T-cell (primary cell): ENCODE measurements at places on chromosomes 11 and 22.

GRCh38 chr11:8720868-8721608 lies 38.4 kb downstream of the RPL27A start:
- H3K4me1 ChIP-seq, result no peaks in the 10 kb centered on the region
- H3K36me3 ChIP-seq, result no peaks in the 10 kb centered on the region
- no peaks in the 10 kb centered on the region for H3K27me3 ChIP-seq
- no peak for DNase-seq
- no peak overlapping the region for H3K27ac ChIP-seq
- H3K4me3 ChIP-seq, result no peak overlapping the region

GRCh38 chr22:20904008-20904979 lies 12.9 kb upstream of the CRKL start:
- H3K27me3 ChIP-seq, result peaks cover 3% of the 10 kb centered on the region
- H3K4me3 ChIP-seq, result no peak overlapping the region
- no peak overlapping the region for H3K27ac ChIP-seq
- DNase-seq, result no peak
- no peaks in the 10 kb centered on the region for H3K4me1 ChIP-seq

GRCh38 chr11:39817241-39817640 lies 1642.2 kb downstream of the LRRC4C start:
- no peak for DNase-seq
- H3K36me3 ChIP-seq, result no peaks in the 10 kb centered on the region
- H3K4me1 ChIP-seq, result no peaks in the 10 kb centered on the region
- H3K27ac ChIP-seq, result no peak overlapping the region
- no peak overlapping the region for H3K4me3 ChIP-seq
- no peaks in the 10 kb centered on the region for H3K27me3 ChIP-seq

- DNase-seq, result no peak
- H3K4me3 ChIP-seq, result no peak overlapping the region
- H3K27me3 ChIP-seq, result no peaks in the 10 kb centered on the region
- no peak overlapping the region for H3K27ac ChIP-seq
These were observed 77.3 kb upstream of the RCN1 start for GRCh38 chr11:32013603-32014002.

GRCh38 chr22:44935724-44936123 lies 74.1 kb downstream of the PHF21B start:
- H3K36me3 ChIP-seq, result no peaks in the 10 kb centered on the region
- H3K27me3 ChIP-seq, result no peaks in the 10 kb centered on the region
- H3K4me3 ChIP-seq, result no peak overlapping the region
- no peaks in the 10 kb centered on the region for H3K4me1 ChIP-seq

DNA sequence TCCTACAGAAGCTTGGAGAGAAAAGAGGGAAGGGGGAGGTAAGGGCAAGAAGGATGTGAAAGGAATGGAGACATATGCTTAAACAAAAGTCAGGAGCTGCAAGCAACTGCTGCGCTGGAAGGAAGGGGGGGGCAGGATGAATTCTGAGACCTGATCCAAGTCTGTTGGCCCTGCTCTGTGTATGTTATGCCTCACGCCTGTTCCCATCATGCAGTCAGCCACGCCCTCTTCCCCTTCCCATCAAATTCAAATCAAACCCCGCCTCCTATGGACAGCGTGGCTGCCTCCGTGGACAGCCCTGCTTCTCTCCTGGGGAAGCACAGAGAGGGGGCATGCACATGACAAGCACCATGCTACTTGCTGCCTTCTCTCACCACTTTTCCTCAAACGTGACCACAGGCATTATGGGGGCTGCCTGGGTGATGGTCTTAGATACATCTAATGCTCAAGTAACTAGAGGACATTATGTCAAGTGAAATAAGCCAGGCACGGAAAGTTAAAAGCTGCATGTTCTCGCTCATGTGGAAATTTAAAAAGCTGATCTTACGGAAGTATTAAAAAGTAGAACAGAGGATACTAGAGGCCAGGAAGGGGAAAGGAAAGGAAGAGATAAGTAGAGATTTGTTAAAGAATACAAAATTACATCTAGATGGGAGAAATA lies 45.8 kb upstream of the CYP2D6 start:
- no peak for DNase-seq
- no peak overlapping the region for H3K27ac ChIP-seq
